ENCODE measurements at places on chromosomes 1 and 21.

- DNase-seq, result no peak
These were observed 93.7 kb upstream of the LPGAT1 start for GRCh38 chr1:211924256-211924655.

DNA sequence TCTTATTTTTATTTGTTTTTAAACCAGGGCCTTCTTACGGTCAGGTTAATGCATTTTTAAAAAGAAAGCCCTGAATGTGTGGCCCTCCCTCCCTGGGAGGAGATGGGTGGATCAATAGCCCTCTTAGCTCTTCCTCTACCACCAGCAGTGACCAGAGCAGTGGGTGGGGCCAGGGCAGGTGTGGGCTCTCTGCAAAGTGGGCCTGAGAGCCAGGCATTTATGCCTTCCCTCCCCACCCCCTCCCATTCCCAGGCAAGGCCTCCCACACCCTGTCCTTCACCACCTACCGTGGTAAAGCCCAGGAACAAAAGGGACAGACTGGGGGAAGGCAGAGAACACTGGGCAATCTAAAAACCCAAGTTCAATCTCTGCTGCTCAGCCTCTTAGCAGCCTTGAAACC is 63.9 kb downstream of the SSBP3 start:
- no peak for DNase-seq

- DNase-seq, result no peak
These were observed 37.9 kb upstream of the EDEM3 start for GRCh38 chr1:184792450-184792969.

DNA sequence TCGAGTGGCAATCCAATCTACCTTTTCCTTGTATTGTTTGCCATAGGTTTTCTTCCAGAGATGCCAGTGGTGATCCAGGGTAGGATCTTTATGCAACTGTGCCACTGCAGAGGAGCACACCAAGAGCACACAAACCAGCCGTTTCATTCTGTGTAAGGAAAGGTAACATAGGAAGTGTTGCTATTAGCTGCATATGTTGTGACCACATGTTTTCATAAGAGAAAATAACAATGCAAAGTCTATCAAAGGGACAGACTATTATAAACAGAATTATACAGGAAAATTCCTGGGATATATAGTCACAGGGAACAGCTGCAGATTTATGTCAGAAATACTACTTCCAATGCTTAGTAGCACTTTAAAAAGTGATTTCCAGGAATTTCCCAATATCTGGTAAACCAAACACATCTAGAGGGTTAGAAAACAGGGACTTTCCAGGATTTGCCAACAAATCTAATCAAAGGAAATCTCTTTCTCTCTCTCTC is 919 bp downstream of the CTSS start:
- DNase-seq, result peak; percentile 39

DNA sequence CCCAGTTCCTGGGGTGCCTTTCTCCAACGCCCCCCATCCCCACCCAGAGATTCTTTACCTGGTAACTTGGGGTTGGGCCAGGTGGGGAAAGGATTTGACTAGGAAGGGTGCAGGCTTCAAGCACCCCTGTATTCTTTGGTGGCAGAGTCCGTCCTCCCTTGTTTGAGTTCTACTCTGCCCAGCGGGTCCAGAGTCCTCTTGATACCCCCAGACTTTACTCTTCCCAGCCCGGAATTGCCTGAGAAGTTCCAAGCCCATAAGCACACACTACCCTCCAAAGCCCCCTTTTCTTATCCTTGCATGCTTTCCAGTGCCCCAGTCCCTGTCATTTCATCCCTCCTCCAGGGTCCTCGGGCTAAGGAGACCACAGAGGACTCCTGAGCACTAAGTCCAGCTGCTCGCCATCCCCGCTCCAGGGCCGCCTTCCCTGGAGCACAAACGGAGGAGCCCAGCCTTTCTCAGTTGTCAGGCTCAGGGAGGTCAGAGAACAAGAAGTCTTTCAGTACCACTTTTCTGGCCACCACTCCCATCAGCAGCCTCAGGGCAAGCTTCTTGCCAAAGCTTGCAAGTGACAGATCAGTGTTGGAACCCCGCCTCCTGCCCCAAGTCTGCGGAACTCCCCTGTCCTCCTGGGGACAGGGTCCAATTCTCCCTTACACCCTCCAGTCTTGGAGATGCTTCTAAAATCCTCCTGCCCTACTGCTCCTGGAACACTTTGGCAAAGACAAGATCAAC is 12.2 kb downstream of the SLC45A3 start:
- no peak for DNase-seq

GRCh38 chr1:8429549-8430110 is 111.7 kb downstream of the SLC45A1 start:
- no peak for DNase-seq

DNA sequence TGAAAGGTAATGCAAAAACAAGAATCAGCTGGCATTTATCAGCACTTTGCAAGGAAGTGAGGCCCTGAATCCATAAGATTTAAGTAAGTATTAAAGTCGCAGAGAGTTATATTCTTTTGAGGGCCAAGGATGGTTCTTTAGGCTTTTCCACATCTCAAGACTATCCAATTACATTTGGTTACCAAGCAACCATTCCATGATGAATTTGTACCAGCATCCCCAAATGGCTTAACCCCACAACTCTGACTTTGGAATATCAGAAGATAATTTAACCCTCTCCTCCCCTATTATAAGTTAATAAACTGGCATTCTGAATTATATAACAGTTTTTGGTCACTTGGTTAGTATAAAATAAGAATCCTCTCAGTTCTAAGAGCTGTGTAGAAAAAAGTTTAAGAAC is 2.8 kb downstream of the PHTF1 start:
- DNase-seq, result no peak

DNA sequence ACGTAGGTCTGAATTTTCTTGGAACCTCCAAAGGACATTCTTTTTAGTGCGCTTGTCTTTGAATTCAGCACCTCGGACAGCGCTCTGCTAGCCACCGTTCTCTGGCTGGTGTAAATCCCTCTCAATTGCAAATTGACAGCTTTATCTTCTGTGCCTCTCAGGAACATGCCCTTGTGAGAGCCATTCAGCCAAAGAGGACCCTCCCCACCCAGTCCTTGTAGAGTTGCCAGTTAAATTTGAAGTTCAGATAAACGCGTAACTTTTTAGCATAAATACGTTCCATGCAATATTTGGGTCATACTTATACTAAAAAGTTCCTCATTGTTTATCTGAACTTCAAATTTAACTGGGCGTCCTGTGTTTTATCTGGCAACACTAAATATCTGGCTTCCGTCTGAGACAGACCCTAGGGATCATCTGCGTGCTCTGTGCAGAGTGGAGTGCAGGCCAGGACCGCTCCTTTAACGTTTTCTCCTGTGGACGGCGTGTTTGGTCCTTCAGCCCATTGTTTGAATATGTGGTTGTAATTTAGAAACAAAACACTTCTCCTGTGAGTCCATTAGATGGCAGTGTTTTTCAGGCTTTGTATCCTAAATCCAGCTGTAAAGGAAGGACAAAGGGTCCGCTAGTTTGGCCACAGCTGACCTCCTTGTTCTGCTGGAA is 7.0 kb downstream of the KCNAB2 start:
- peak; percentile 60 for DNase-seq

- DNase-seq, result no peak
These were observed 184.3 kb upstream of the LMO4 start for GRCh38 chr1:87144316-87144895.

GRCh38 chr1:231162297-231162969 is 575 bp downstream of the TRIM67 start:
- no peak for DNase-seq

DNA sequence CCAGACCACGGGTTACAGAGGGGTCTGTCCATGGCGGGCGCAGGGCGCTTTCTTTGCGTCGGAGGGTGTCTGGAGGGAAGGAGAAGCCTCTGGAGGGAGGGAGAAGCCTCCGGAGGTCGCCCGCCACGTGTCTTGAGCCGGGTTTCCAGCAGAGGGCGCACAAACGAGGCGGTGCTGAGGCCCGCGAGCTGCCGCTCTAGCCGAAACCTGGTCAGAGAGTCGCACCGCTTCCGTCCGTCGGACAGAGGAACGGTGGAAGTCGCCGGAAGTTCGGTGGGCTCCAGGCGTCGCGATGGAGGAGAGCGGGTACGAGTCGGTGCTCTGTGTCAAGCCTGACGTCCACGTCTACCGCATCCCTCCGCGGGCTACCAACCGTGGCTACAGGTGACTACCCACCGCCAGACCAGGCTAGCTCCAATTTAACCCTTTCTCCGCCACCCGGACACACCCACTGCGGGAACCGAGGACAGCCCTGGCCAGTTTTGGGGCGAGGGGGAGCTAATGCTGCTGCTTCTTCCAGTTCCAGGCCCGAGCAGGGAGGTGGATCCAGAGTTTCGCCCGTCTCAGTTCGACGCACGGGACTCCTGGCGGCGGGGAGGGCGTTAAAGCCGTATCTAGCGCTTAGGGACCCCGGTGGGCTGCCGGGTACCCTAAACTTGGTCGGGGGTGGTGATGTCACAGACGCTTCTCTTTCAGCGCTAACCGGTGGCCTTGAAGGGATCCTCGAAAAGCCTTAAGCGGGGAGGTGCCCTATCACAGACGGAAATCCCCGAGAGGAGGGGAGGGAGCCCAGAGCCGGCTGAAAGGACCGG is at the start of gene NECAP2:
Gene NECAP2 (plus strand): TSS at position 255 of the 812 bp plus-strand sequence. CDS start 38 bp downstream, at position 293.
- DNase-seq, result peak; percentile 66

DNA sequence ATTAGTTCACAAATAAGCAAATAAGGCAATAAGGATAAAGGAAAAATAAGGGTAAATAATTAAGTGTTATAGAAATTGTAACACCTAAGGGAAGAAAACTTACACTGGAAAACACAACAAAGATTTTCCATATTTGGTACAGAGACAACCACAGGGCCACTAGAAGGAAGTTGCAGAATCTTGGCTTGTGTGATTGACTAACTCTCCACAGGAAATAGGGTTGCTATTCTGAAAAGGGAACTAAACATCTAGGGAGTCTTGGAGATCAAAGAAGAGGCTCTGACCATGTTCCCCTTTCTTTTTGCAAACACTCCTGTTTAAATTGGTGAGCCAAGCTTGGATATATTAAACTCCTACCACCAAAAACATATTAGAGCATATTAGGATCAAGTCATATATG is 59.1 kb downstream of the APCS start:
- no peak for DNase-seq

- DNase-seq, result no peak
These were observed 127.1 kb upstream of the GADD45A start for GRCh38 chr1:67557696-67558448.

GRCh38 chr1:61523229-61523628 is 201.7 kb downstream of the TM2D1 start:
- DNase-seq, result no peak

GRCh38 chr1:108780937-108781574 is 34.6 kb downstream of the STXBP3 start:
- DNase-seq, result peak; percentile 14

- DNase-seq, result no peak
These were observed 25.6 kb upstream of the IER5 start for GRCh38 chr1:181062836-181063428.

- no peak for DNase-seq
These were observed 116.0 kb upstream of the KCNJ6 start for GRCh38 chr21:38032082-38032801.

DNA sequence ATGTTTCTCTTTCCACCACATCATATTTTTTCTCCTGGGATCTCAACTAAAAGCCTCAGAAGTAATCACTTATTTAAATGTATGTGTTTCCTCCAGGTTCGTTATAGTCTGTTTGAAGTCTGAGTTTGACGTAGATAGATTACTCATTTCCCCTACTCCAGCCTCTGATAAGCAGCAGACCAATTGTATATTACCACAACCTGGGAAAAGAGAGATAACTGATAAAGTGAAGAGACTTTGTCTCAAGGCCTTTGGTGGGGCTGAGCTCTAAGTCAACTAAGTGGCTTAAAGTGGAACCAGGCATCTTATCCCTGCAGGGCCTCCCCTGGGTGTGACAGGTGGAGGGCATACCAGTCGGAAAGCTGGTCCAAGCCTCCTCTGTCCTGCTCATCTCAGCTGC is 34.9 kb upstream of the CACNA1E start:
- DNase-seq, result no peak

- no peak for DNase-seq
These were observed 29.1 kb downstream of the TMCO4 start for GRCh38 chr1:19770436-19771190.

GRCh38 chr1:78254517-78254916 is 208.8 kb downstream of the GIPC2 start:
- DNase-seq, result no peak

GRCh38 chr1:1950940-1951339 is 31.9 kb upstream of the TMEM52 start:
- no peak for DNase-seq

- DNase-seq, result peak; percentile 8
These were observed 1016.1 kb downstream of the KCNT2 start for GRCh38 chr1:195591917-195592672.

- DNase-seq, result no peak
These were observed 62.8 kb upstream of the ZBTB40 start for GRCh38 chr1:22388671-22389450.

- no peak for DNase-seq
These were observed 7.4 kb downstream of the PLEKHM2 start for GRCh38 chr1:15691434-15692032.

DNA sequence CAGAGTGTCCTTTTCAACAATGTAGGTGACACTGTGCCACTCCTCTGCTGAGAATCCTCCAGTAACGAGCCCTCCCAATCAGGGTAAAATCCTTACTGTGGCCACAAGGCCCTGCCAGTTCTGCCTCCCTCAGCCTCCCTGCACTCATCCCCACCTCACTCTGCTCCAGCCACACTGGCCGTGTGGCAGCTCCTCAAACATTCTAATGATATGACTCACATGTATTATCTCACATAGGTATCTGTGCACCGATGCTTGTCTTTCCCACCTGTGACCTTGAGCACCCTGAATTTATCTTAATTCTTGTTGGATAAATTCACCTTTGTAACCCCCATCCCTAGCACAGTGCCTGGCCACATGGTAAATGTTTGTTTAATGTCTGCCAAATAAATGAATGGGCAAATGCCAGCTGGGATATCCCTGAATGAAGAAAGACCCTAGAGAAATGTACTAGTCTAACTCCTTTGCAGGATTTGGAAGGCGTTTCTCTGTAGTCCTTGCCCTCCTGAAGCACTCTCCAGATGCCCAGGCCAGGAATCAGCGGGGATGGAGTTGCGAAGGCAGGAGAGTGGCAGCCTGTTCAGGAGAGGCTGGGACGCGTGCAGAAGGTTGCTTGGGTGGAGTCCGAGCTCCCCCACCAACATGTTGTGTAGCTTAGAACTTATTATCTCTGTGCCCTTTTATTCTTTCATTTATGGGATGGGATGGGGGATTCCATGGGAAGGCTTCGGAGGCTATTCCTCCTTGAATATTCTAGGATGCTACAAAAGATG is 106.0 kb downstream of the TMEM53 start:
- DNase-seq, result no peak

DNA sequence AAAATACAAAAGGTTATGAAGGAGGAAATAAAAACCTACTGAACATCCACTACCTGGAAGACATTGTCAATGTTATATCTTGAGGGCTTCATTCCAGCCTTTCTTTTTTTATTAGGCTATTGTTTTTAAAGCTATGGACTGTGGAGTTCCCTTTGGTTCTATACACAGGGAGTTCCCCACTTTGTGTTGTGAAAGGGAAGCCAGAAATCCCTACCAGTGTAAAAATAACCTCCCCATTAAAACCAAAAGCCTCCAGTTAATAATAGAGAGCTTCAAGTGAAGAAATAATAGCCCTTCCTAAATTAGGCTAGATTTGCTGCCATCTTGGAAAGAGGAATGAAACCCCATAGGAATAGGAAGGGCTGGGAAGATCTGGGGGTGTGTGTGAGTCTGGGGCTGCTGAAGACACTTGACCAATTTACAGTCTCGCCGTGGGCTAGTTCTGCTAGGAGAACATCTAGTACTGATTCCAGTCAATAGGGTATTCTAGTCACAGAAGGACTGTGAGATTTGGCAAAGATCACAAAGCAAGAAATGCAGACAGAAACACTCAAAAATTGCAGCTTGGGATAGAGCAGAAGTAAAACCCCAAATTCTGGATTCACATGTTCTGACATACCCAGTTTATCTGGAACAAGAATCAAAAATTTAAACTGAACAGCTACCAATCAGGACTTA is 32.4 kb upstream of the PTGFRN start:
- DNase-seq, result no peak
